ENCODE measurements at places on chromosomes 2 and 18.

- DNase-seq, result no peak
Observed at GRCh38 chr2:157192445-157193423, 64.8 kb upstream of the GALNT5 start.

- no peak for DNase-seq
Observed at GRCh38 chr2:46690825-46691224, 211.5 kb downstream of the TMEM247 start.

DNA sequence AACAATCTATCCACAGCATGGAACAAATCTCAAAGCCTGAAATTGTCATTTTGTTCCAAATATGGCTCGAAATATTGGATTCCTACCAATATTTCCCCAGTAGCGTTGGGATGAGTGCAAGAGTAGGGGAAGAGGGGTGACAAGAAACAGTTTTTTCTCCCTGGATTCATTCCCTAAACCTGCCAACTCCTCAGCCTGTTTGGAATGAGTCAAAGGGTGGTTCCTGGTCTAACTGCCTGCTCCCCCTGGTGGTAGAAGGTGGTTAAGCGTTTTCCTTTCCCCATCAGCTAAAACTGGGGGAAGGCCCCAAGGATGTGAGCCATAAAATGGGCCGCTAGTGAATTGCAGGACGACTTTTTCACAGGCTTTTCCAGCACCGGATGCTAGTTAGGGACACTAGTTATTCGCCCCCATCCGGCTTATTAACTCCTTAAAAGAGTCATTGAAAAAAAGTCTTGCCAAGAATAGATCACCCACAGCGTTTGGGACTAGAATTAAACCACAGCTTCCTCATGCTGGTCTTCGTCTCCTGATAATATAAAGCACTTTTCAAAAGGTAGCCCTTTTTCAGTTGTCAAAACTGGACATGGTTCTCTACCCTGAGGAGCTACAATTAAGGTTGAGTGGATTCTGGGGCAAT lies 72.5 kb downstream of the DHRS9 start:
- no peak for DNase-seq

GRCh38 chr2:9135822-9136558 lies 70.6 kb upstream of the ASAP2 start:
- DNase-seq, result no peak

- DNase-seq, result no peak
Observed at GRCh38 chr18:67794521-67794920, 278.0 kb upstream of the DSEL start.

DNA sequence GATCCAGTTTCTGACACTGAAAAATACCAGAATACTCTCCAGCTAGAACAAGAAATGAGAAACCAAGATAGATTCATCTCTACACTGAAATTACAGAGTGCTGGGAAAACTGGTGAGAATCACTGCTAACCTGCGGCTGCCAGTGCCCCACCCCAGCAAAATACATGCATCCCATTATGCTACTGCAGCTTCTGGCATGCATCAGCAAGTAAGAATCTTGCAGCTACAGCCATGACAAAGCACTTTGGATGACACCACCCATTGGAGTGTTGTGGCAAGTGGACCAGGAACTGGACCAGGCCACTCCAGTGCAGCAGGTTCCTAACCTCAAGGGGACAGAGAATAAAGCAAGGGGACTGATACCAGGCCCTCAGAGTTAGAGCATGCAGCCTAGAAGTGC lies 378.8 kb upstream of the ETAA1 start:
- DNase-seq, result no peak

DNA sequence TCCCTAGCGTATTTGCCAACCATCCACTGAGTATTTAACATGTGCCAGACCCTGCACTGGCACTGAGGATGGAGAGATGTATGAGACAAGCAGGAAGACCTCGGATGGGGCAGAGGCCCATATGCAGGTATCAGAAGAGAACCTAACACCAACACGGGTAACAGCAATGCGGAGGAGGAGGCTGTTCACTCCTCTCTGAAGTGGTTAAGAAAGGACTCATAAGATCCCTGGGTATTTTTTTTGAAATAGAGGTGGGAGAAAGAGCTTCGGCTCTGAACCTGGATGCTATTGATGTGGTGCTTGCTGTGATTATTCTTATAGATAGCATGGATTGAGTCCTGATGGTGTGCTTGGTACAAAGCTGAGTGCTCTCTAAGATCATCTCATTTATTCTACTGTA lies 418.3 kb downstream of the LPIN1 start:
- no peak for DNase-seq

DNA sequence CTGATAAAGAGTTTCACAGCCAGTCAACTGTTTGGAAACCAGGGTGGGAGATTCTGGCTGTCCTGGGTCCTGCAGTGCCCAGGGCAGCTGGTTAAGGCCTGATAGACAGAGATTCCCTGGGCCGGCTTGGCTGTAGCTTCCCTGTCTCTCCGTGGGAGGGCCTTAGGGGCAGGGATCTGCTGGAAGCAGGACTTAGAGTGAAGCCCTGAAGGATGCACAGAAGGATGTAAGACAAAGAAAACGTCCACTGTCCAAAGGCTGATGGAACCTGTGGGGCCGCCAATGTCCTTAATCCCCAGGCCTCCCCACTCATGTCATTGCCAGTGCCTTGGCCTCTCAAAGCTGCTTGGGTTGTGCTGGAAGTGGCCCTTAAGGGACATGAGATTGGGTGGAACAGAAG lies 33.0 kb downstream of the MROH2A start:
- DNase-seq, result peak; percentile 43

- no peak for DNase-seq
Observed at GRCh38 chr2:165958313-165958960, 4.9 kb upstream of the TTC21B start.

DNA sequence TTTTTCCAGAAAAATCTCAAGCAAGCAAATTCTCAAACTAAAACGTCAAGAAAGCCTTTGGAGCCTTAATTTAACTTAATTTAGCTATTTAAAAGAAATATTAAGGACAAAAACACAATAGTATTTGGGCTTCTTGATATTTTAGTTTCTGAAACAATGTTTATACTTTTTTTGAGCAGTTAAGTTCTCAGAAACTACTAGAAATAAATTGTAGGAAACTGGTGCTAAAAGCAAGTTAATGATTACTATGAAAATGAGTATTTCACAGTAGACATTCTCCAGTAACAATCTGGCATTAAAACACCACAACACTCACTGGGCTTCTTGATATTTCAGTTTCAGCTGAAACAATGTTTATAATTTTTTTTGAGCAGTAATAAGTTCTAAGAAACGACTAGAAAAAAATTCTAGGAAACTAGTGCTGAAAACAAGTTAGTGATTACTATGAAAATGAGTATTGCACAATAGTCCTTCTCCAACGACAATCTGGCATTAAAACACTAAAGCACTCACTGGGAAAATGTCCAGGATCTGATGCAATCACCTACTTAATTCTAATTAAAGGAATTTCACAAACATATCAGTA lies 45.1 kb downstream of the TRAK2 start:
- no peak for DNase-seq

DNA sequence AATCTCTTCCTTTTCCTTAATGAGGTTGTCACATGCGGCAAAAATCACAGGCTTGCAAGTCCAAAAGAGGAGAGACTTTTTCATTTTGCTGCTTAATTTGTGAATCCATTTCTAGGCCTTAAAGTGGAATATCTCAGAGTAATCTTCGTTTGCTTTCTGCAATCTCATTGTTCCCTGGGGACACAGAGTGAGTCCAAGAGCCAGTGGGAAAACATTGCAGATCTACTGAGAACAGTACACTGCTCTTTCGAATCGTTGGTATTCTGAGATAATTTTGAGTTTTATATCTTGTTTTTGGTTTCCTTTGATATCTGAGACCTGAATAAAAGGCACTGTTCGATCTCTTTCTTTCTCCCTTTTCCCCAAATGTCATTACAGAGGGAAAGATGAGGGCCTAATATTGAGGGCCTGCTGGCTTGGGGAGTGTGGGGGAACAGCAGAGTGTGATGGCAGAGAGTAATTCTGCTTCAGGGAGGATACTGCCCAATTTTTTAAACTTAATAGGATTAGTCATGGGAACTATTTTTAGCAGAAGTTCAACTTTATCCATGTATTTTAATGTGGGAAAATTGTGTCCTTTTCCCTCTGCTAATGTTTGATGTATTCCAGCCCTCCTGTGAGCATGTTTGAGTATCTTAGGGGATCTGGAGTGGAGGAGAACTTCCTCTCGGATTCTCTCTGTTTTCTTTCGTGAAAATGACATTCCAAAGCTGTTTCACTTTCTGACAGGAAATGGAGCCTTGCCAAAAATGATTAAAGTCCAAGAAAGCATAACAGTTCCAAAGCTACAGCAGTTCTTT lies 418.2 kb upstream of the ZEB2 start:
- DNase-seq, result no peak

GRCh38 chr2:239283288-239283945 lies 117.4 kb downstream of the HDAC4 start:
- DNase-seq, result peak; percentile 51

- DNase-seq, result peak; percentile 79
Observed at GRCh38 chr2:85811180-85812093, 57.6 kb downstream of the ATOH8 start.

DNA sequence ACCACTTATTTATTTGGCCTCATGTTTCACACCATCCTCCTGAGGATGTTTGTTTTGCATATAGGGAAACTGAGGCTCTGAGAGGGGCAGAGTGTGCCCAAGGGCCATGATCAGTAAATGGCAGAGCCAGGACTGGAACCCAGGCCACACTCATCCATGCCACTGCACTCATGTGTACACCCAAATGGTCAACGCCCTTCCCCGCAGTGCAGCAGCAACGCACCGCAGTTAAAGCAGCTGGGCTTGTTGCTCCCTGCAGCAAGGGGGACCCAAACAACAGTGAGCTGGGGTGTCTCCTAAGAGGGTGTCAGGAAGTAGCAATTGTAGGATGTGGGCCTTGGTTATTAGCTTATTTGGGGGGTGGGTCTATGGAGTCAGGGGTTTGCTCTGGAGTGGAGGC lies 36.6 kb downstream of the ZAP70 start:
- DNase-seq, result no peak

GRCh38 chr2:70979626-70980025 lies 1.2 kb downstream of the ANKRD53 start:
- DNase-seq, result peak; percentile 49

Data from upper lobe of right lung (tissue), 1 donor.